Cortex of kidney (tissue), 1 donor: ENCODE measurements at places on chromosomes 3 and 15.

DNA sequence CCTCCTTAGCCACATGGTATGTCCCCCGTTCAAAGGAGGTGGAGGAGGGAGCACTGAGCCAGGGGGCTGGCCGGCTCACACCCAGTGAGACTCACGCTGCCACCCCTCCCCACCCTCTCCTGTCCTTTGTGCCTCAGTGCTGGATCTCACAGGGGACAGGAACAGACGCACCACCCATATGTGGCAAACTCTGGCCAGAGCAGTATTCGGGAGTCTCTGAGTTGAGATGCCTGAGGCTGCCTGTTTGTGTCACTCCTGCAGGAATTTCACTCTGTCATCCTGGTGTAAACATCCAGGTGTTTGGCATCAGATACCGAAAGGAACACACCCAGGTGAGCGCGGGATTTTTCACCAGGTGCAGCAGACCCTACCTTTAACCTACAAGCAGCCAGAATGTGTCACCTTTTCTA lies 25.7 kb downstream of the RGMA start:
- no peak for DNase-seq

DNA sequence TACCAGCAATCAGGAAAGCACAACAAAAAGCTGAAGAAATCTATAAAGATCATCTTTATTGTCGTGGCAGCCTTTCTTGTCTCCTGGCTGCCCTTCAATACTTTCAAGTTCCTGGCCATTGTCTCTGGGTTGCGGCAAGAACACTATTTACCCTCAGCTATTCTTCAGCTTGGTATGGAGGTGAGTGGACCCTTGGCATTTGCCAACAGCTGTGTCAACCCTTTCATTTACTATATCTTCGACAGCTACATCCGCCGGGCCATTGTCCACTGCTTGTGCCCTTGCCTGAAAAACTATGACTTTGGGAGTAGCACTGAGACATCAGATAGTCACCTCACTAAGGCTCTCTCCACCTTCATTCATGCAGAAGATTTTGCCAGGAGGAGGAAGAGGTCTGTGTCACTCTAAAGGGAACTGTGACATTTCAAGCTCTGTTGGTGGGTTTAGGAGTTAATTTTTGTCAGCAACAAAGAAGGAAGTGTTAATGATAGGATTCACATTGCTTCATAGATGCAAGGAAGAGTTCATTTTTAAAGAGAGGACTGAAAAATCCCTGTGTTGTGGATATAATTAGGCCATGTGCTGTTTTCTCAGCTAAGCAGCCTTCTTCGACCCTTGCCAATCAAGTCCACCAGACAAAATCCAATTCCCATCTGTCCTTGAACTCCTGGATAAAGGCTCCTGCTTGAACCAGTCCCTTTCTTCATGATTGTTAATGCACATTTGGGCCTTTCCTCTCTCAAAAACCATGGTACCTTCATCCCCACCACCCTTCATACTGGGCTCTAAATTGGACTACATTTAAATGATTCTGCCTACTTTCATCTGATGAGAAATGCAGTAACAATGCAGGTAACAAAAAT lies 1.2 kb downstream of the GPR15 start:
- no peak for DNase-seq

DNA sequence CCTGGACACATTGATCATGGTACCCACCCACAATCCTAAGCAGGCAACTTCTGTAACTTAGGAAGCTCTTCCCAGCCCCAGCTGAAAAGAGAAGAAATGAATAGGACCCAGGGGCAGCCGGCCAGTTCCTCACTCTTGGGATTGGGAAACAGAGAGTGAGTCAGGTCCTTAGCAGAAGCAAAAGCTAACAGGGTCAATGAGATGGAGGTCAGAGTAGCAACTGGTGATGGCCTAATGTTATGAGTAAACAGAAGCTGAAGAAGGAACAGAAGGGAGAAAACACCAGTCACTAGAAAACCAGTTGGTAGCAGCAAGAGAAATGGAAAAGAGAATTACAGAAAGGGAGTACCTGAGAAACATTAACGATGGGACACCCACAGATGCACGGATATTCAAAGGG lies 20.0 kb downstream of the RIOX2 start:
- DNase-seq, result no peak

DNA sequence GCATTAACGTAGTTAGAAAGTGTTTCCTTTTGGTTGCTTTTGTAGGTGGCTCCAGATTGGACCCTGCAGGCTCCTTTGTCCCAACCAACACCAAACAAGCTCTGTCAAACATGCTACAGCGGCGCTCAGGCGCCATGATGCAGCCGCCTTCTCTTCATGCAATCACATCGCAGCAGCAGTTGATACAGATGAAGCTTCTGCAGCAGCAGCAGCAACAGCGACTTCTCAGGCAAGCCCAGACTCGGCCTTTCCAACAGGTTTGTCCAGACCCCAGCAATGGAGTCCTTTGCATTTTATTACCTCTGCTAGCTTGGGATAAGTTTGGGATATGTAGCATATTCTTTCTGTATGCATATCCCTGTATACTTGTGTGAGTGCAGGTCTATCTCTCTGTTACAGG lies 10.1 kb upstream of the P2RY12 start:
- no peak for DNase-seq

GRCh38 chr3:106256249-106256957 lies 387.6 kb upstream of the CBLB start:
- no peak for DNase-seq
